ENCODE measurements at places on chromosomes 13 and 19. TPM values are rescaled to one million over a fixed set of nuclear protein-coding genes. Genes with fewer than 3 reads are reported as not detected.
A peak's percentile ranks its signal among the peaks of the same experiment; 100 is the strongest.

Gene C13orf46
- 0.27 TPM for total RNA-seq

Gene CBY2
- not detected for total RNA-seq

Gene SLC15A1
- not detected for total RNA-seq

Gene PSG11
- not detected for total RNA-seq

Gene KIR2DL1
- total RNA-seq, result not detected

Gene TSKS
- 0.57 TPM for total RNA-seq

Gene TMTC4
- 19.5 TPM for total RNA-seq

DNA sequence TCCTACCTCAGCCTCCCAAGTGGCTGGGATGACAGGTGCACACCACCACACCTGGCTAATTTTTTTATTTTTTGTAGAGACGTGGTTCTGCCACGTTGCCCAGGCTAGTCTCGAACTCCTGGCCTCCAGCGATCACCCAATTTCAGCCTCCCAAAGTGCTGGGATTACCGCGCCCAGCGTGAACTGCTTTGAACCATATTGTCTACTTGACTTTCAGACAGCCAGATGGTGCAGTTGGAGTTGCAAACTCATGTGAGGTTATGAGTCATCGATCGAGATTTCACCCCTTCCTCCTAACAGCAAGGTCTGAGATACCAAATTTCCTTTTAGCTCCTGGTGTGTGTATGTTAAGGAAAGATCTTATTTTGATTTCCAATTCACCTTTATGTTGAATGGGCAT lies 2.7 kb downstream of the SLC27A1 start:
- DNase-seq, result peak; percentile 70

DNA sequence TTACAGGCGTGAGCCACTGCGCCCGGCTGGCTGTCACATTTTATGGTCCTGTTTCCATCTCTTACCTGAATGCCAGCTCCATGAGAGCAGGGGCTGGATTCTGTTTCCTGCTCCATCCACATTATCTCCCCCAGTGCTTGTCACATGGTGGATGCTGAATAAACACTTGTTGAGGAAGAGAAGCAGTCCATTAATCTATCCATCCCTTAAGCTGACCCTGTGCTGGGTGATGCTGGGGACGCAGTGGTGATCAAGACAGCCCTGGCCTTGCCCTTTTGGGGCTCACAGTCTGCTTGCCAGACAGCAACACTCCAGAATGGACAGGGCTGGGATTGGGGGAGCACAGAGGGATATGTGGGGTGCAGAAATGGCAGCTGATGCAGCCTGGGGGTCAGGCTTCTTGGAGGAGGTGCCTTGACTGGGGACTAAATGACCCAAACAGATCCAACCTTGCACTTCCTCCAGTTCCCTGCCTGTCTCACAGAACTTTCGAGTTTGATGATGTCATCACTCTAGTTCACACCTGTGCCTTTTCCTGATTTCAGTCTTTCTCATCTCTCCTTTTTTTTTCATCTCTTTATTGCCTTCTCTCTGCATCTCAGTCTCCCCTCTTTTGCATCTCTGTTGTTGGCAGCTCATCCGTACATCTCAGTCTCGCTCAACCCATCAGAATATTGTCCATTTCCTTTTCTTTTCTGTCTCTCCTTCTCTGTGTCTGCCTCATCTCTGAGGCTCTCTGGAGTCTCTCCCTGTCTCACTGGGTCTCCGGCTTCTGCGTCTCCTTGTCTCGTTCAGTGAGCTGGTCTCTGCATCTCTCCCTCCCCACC lies 4.6 kb downstream of the IRF2BP1 start:
- no peak for DNase-seq

DNA sequence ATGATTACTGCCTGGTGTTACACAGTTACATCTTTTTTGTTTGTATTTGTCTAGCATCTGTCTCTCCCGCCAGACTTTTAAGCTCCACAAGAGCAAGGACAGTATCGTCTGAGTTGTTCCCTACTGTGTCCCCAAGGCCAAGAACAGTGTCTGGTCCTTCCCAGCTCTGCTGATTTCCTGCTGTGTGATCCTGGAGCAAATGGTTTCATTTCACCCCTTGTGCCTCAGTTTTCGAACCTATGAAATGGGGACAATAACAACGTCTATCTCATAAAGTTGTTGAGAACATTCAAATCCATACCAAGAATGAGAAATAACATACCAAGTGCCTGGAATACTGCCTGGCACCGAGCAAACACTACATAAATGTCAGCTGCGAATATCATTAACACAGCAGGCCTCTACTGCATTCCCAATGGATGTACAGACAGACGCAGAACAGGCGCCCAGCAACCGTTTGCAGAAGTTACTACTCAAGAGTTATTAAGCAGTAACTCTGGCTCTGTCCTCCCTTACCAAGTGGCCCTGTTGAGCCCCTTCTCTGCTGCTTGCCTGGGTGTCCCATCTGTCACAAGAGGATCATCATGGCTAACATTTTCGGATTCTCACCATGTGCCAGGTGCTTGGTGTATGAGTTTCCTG lies 11.4 kb downstream of the XRCC1 start:
- no peak for DNase-seq

GRCh38 chr13:112583592-112584277 lies 4.2 kb downstream of the TUBGCP3 start:
- no peak for DNase-seq

DNA sequence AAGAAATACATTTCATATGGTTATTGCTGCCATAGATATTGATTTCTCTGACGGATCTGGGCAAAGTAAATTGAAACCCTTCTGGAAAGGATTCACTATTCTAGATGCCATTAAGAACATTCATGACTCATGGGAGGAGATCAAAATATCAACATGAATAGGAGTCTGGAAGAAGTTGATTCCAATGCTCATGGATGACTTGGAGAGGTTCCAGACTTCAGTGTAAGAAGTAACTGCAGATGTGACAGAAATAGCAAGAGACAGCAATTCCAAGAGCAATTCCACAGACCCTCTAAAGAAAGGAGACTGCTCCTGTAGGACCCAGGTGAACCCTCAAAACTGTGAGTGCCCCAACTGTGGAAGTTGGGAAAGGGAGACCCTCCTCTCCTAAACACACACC lies 30.9 kb upstream of the KCTD12 start:
- peak; percentile 92 for DNase-seq

DNA sequence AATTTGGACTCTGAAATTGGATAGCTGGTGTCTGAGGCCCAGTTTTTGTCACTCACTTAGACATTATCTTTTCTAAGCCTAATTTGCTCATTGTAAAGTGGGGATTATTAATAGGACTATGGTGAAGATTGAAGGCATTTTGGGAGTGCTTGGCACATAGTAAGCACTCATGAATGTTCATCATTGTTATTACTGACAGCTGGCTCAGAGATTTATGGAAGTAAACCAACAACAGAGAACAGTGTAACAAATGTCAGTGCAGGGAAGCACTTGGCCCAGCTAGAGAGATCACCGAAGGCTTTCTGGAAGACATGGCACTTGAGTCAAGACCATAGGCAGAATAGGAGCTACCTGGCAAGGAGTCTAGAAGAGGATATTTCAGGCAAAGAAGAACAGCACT lies 92.3 kb downstream of the RFC3 start:
- no peak for DNase-seq

GRCh38 chr19:1126984-1127760 lies 23.4 kb downstream of the GPX4 start:
- no peak for DNase-seq

Data from fibroblast of the aortic adventitia (primary cell).